ENCODE measurements at places on chromosomes 1 and 21.

GRCh38 chr1:165467706-165468105, 22.8 kb upstream of the RXRG start:
- DNase-seq, result no peak

- no peak for DNase-seq
These were observed 102.9 kb downstream of the GABPA start for GRCh38 chr21:25837533-25838265.

- DNase-seq, result no peak
These were observed 21.8 kb upstream of the HSD3B1 start for GRCh38 chr1:119485201-119485600.

- DNase-seq, result no peak
These were observed 1.6 kb upstream of the SH3D21 start for GRCh38 chr1:36304521-36304920.

DNA sequence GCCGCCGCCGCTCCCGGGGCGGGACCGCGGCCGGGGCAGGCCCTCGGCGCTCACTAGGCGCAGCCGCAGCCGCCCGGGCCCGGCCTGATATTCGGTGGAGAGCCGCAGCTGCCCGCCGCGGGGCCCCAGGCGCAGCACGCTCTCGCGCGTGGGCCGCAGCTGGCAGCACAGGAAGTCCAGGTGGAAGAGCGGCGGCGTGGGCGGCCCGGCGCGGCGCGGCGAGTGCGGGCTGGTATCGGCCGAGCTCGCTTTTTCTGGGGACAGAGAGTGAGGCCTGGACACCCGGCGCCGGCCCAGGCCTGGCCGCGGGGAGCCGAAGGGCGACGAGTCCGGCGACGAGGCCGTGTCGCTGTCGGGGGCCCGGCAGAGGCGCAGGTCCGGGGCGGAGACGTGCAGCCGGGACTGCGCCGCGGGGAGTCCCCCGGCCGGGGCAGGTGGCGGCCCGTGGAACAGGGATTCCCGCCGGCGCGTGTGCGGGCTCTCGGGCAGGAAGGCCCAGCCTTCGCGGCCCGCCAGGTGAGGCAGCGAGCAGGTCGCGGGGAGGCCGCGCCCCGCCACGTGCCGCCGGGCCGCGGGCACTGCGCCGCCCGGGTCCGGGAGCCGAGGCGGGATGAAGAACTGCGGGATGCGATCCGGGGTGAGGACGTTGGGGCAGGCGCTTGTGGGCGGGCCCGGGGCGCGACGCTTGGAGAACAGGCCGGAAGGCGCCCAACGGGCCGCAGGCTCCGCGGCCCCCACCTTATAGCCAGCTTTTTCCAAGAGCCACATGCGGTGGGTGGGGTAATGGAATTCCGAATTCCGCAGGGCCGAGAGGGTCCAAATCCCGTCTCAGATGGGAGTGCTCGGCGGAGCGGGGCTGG, 1.2 kb downstream of the C2CD4D start:
- peak; percentile 21 for DNase-seq

DNA sequence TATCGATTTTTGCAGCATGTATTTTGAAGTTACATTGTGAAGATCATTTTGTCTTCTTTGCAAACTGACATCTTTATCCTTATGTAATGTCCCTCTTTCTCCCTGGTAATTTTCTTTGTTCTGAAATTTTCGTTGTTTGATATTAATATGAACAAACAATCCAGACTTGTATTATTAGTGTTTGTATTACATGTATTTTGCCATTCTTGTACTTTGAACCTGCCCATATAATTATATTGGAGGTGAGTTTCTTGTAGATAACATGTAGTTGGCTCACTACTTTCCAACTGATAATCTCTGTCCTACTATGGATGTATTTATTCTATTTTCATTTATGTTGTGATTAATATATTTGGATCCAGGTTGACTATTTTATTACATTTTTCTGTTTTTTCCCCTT, 27.1 kb downstream of the OBSCN start:
- DNase-seq, result no peak

GRCh38 chr1:207031632-207032264, 808 bp downstream of the C1orf116 start:
- no peak for DNase-seq

DNA sequence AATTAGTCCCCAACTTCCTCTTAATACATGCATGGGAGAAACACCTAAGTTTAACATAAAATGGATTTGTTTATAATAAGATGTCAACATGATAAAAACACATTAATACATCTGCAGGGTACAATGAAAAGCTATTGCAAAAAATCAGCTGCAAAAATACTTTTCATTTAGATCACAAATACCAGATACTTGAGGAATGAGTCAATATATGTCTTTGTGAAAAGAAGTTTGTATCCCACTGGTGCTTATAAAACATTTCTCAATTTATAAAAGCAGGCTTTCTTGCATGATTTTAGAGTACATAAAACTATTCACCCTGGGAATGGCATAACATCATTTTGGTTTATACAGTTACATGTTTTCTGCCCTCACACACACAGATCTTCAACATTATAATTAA, 18.6 kb upstream of the PRKAA2 start:
- DNase-seq, result no peak

- peak; percentile 45 for DNase-seq
These were observed at the start of gene ITPKB for GRCh38 chr1:226738995-226739695. Gene ITPKB (minus strand): TSS chr1:226739282. CDS start chr1:226737458, 1,824 bp downstream.

DNA sequence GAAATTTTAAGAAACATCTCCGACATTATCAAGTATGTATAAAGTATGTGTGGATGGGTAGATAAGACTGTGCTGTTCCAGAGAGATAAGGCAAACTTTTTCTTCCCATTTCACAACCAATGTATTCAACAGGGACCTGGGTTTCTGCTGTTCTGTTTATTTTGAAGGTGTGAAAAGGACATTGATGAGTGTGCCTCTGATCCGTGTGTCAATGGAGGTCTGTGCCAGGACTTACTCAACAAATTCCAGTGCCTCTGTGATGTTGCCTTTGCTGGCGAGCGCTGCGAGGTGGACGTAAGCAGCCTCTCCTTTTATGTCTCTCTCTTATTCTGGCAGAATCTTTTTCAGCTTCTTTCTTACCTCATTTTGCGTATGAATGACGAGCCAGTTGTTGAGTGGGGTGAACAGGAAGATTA, 174.0 kb downstream of the CRB1 start:
- DNase-seq, result no peak
